ENCODE measurements at places on chromosomes 16 and 17.

- DNase-seq, result no peak
Observed at GRCh38 chr17:35801583-35802224, 6.3 kb upstream of the MMP28 start.

DNA sequence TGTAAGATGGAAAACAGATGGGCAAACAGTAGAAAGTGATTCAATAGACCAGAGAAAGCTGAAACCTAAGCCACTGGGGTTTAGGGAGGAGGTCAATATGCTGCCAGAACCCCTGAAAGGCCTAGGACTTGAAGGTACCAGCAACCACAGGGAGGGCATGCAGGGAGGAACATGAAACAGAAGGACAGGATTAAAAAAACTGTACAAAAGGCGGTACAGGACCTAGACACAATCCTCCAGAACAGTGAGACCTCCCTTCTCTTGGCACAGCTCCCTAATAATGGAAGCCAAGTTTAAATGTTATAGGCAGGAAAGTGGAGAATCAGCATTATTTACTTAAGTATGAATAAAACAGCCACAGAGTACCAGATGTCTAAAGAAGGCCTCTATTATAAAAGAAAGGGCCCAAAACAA is 105.5 kb downstream of the SPAG9 start:
- no peak for DNase-seq

DNA sequence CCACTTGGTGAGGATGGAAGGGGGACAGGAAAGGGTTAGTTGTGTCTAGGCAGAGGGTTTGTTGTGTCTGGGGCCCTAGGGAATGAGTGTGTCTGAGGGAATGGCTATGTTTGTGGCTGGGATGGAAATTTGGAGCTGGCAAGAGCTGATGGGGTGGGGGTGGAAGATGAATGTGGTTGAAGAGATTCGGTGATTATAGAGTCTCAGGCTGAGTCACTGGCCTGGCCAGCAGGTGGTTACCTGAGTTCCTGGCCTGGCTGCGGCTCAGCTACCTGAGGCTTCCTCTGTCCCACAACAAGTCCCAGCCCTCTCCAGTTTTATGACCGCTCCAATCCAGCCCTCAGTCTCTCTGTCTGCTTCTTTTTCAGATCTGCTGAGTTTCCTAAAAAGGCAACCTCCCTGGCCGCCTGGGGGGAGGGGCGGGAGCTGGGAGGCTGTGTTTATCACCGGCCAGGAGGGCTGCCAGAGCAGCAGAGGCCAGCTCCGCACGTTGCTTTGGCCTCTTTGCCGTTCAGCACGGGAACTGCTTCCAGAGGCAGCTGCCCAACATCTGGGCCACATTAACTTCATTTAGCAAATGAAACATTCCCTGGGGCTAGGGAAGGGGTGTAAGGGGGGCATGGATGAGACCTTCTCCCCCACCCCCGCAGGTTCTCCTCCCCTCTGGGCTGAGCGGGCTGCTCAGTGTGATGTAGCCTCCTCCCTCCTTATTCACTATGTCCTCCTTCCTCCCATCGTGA is 21.8 kb downstream of the ITGB3 start:
- DNase-seq, result no peak

DNA sequence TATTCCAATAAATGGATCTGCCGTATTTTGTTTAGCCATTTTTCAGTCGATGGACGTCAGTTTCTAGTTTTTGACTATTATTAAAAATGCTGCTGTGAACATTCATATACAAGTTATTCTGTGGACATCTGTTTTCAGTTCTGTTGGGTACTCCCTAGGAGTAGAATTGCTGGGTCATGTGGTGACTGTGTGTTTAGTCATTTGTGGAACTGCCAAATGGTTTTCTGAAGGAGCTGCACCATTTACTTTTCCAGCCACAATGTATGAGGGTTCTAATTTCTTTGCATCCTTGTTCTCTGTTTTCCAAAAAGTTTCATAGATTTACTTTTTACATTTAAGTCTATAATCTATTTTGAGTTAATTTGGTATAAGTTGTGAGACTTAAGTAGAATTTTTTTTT is 29.5 kb downstream of the CYLD start:
- DNase-seq, result no peak

DNA sequence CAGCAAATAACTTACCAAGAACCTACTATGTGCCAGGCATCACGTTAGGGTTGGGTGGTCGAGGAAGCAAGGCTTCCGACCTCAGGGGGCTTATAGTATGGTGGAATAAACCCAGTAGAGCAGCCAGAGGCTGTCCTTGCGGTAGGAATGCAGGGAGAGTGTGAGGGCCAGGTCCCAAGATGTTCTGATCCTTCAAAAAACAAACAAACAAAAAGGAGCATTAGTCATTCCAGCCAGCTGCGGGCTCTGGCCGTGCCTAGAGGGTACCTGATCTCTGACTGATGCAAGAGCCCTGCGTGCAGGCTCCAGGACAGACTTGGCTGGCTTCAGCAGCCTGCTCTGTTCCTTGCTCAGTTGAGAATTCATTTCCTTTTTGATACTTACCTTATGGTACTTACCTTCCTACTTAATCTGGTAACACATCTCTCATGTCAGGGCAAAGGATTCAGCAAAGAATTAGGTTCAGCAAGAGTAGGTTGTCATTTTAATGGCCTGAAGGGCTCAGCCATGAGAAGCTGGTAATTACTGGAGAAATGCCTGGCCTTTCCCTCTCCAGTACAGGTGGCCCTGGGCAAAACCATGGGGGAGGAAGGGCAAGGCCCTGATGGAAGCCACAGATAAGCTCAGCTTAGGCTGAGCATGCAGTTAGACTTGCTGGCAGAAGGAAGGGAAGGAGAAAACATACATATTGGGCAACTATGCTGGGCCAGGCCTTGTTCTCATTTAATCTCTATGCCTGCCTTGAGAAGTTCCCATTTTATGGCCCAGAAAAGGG is 18.4 kb downstream of the CYB5D2 start:
- DNase-seq, result no peak

GRCh38 chr17:31289790-31290189 is 7.2 kb downstream of the OMG start:
- DNase-seq, result no peak

DNA sequence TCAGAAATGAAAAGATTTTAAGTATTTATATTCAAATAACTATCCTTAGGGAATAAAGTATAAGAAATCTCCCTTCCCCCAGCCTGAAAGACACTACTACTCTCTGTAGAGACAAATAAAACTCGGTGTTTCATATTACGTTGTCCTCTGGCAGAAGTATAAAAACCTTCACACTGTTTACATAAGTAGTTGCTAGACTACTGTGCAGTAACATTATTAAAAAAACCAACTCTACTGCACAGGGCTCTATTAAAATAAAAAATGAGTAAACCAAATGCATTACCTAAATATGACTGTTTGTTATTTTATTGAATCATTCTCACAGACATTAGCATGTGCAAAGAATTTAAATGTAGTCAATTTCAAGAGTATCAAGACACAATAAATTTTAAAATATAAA is 67.4 kb downstream of the MED13 start:
- DNase-seq, result no peak

- DNase-seq, result no peak
Observed at GRCh38 chr17:28712032-28712704, 480 bp upstream of the PROCA1 start.

GRCh38 chr16:69412287-69412686 is 12.1 kb upstream of the CYB5B start:
- no peak for DNase-seq

- DNase-seq, result no peak
Observed at GRCh38 chr16:56506941-56507340, 12.9 kb downstream of the BBS2 start.

GRCh38 chr16:56625140-56625942 is at the start of gene MT1E:
TSS of gene MT1E (plus strand) at chr16:56625781. CDS start at chr16:56625852, 71 bp downstream.
- DNase-seq, result no peak

- DNase-seq, result no peak
Observed at GRCh38 chr17:47200325-47200664, 8.9 kb upstream of the MYL4 start.

DNA sequence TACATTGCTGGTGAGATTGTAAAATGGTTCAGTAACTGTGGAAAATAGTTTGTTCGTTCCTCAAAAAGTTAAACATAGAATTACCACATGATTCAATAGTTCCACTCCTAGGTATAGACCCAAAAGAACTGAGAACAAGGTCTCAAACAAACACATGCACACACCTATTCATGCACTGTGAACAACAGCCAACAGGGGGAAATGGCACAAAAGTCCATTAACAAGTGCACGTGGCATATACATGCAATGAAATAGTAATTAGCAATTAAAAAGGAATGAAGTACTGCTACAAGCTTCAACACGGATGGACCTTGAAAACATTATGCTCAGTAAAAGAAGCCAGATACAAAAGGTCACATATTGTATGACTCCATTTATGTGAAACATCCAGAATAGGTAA is 23.8 kb downstream of the SDK2 start:
- DNase-seq, result no peak
